ENCODE measurements at places on chromosomes 3 and 15.

DNA sequence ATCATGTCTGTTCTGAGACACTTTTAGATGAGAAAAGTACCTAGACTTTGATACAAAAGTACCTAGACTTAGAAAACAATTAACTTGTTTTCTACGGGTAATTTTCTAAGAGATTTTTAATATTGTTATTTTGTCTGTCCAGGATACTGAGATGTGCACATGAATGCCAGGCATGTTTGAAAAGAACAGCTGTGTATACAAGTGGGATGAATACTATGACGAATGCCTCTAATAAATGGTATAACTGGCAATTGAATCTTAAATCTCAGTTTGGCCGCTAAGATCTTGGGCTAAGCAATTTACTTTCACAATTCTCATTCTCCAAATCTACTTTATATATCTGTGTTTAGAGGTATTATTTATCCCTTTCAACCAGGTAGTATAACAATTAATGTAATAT is 207.4 kb downstream of the CBLB start:
- DNase-seq: no peak

DNA sequence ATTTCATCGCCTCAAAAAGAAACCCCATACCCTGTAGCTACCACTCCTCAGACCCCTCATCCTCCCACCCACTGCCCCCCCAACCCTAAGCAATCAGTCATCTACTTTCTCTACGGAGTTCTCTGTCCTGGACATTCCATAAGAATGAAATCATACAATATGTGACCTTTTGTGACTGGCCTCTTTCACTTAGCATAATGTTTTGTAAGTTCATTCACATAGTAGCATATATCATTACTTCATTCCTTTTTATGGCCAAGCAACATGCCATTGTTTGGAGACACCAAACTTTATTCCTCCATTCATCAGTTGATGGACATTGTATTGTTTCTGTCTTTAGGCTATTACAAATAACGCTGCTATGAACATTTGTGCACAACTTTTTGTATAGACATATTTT is 64.2 kb downstream of the TNIK start:
- no peak for DNase-seq

DNA sequence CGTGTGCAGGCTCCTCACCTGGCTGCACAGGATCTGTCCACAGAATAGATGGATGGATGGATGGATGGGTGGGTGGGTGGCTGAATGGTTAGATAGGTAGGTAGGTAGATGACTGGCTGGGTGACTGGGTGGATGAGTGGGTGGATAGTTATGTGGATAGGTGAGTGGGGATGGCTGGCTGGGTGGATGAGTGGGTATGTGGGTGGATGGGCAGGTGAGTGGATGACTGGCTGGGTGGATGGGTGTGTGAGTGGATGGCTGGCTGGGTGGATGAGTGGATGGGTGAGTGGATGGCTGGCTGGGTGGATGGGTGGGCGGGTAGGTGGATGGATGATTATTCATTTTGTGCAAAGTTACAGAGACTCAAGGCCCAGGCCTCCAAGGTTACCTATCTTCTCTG is 172.9 kb upstream of the CTDSPL start:
- DNase-seq: no peak

- peak; percentile 68 for DNase-seq
Measured at GRCh38 chr15:72231833-72232478, 966 bp upstream of the PKM start.

DNA sequence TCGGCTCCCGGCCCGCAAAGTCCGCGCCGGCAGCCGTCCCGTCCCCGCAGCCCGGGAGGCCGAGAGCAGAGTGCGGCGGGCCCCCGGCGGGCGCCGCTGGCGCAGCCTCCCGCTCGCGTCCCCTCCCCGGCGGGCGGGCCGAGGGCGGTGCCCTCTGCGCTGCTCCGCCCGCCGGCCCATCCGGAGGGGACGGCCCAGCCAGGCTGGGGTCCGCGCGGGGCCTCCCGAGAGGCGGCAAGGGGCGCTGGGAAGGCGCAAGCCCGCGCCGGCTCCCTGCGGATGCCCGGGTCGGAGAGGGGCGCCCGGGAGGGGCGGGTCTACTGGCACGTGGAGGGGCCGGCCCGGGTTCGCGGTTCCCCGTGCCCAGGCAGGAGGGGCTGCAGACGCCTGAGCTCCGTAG is at the start of the genes CLCN2 and POLR2H:
TSS of gene CLCN2 (minus strand) at position 74 of the 400 bp plus-strand sequence. CDS start 126 bp downstream, outside the sequence.
TSS of gene POLR2H (plus strand) at position 179 of the 400 bp plus-strand sequence. CDS start 1,783 bp downstream, outside the sequence.
- no peak for DNase-seq

DNA sequence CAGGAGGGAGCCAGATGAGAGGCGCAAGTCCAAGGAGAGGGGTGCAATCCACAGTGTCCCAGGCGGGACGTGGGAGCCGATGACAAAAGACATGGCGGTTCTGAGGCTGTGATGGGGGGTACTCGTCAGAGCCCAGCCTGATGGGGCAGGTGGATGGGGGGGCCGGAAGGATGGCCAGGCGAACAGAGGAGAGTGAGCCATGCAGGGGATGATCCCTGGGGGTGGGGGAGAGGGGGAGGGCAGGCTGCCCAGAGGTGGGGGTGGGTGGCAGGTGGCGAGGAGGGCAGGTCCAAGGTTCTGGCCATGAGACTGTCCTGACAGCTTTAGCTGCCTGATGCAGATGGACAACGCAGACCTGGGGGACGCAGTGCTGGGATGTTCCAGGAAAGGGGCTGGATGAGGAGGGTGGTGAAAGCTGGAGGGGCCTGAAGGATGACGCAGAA is 8.9 kb upstream of the CSPG4 start:
- no peak for DNase-seq

GRCh38 chr15:31570591-31570990 is 244.0 kb downstream of the KLF13 start:
- no peak for DNase-seq

All from activated CD8-positive, alpha-beta T cell treated with anti-CD3 and anti-CD28 coated beads for 36 hours (primary cell).